NCI-H1092 treated with DMSO at 0.1 percent for 48 hours (cell line): ENCODE measurements at places on chromosomes 1 and 21.

DNA sequence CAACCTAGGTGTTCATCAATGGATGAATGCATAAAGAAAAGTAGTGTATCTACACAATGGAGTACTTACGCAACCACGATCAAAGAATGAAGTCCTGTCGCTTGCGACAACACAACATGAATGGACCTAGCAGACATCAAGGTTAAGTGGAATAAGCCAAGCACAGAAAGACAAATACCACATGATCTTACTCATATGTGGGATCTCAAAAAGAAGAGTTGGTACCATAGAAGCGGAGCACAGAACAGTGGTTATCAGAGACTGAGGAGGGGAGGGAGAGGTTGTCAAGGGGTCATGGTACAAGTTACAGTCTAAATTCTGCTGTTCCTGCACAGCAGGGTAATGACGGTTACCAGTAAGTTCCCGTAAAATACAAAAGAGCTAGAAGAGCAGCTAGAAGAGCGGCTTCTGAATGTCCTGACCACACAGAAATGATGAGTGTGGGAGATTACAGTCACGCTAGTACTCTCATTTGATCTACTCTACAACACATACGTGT lies 36.7 kb downstream of the NPHP4 start:
- DNase-seq: no peak

- no peak for DNase-seq
These were observed 71.6 kb upstream of the IFFO2 start for GRCh38 chr1:19028110-19028509.

DNA sequence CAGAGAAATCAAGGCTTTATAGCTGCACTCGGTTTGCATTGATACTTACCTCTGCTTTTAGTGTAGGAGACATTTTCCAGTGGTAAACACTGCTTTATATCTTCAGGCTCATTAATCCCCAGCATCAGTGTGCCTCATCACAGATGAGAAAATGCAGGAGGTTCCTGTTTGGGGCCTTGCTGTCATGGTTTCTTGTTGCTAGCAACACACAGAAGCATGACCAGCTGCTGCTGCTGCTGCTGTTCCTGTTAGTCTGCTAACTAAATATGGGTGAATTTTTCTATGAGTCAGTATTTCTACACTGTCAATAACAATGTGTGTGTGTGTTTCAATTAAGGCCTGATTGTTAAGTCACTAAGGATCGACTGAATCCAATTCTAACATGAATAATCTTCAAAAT lies 85.8 kb upstream of the RGS1 start:
- no peak for DNase-seq

DNA sequence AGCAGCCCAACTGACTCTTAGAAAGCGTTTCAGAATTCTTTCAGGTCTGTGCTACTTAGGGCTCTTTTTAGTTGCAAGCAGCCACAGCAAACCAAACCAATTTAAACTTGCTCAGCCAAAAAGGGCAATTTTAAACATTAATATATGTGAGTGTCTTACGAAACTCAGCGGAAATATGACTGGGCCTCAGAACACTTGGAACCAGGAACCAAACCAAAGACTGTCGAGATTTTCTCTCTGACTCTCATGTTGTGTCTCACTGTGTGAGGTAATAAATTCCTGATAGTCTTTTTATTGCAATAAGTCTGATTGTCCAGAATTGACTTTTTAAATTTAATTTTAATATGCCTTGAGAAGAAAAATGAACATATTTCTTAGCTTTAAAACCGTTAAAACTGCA lies 122.3 kb downstream of the SYF2 start:
- no peak for DNase-seq

- no peak for DNase-seq
These were observed 100.2 kb upstream of the GNG4 start for GRCh38 chr1:235749755-235750300.

GRCh38 chr1:121525355-121525754 lies 340.6 kb downstream of the SRGAP2C start:
- no peak for DNase-seq
